ENCODE measurements at places on chromosomes 2 and 18.

GRCh38 chr2:223594831-223595230 is 7.3 kb downstream of the SCG2 start:
- no peak for DNase-seq

DNA sequence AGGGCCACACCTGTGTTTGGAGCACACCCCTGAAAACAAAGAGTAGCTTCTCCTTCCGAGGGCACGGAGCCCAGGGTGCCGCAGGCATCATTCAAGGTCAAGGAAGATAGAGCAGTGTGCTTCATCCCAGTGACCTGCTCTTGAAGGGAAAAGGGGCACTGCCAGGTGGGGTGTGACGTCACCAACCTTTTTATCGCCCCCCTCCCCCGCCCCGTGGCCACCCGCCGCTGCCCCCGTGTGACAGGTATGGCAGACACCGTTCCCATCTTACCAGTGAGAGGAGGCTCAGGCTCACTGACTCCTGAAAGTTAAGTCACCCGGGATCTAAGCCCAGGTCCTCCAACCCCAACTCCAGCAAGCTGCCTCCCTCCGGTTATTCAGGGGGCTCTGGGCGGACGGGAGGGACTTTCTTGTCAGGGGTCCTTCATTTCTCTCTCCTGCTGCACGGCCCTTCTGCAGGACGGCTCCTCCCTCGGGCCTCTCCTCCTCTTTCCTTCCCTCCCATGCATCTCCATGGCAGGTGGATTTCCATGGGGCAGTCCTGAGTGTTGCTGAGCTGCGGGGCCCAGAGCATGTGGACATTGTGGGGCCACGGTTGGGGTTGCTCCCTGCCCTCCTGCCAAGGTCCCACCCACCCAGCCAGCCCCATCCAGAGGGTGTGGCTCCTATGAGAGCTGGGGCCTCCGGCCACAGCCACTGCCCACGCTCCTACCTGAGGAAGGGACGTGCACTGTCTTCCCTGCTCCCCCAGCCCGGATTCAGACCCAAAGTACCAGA is 114.1 kb upstream of the HDAC4 start:
- no peak for DNase-seq

DNA sequence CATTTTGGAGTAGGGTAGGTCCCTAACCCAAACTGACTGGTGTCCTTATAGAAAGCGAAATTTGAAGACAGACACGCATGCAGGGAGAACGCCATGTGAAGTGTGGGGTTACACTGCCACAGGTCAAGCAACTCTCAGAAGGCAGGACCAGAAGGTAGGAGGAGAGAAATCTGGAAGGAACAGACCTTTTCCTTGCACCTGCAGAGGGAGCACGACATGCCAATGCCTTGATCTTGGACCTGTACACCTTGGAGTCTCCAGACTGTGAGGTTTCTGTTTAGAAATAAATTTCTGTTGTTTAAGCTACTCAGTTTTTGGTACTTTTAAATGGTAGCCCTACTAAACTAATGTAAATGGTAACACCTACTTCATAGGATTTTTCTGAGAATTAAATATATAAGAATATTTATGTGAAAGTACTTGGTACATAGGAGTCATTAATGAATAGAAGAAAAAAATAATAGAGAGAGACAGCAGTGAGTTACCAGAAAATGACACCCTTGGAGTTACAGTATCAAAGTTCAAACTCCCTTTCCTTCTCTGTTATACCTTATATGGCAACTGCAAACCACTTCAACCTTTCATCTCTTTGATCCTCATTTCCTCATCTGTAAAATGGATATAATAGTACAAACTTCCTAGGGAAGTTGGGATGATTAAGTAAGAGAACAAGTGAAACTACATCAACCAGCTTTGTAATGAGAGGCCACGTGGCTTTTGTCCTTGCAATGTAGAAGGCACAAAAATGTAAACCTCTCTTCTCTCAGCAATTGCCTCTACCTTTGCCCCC is 184.9 kb upstream of the PARD3B start:
- no peak for DNase-seq

DNA sequence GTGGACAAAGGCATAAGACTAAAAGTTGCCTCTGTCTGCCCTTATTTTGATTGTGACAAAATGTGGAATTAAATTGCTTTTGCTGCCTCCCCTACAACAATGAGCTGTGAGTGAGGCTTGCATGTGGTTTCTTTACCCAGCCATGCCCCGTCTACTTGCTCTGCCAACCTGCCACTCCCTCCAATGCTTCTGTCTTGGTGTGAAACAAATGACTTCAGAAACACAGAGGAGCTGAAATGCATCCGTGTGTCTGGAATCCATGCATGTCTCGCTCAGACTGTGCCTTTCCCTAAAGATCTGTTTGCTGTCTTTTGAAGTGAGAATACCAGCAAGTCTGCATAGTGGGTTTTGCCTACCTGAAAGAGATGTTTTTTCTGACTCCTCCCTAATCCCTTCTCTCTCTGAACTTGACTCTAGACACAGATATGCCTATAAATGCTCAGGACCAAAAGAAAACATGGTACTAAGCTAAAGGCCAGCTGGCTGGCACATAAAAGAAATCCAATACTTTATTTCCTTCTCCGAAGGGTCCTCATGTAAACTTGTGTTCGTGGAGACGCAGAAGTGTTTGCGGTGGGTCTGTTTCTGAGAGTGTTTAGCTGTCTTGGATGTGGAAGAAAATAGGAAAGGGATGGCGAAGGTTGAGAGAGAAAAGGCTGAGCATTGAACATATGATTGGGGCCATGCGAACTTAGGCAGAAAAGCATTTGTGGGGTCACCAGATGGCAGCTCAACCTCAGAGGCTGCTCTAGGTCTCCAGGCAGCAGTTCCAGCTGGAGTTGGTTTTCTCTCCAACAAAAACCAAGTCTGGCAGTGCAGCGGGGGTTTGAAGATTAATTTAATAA is 120.5 kb downstream of the CCBE1 start:
- DNase-seq, result no peak

DNA sequence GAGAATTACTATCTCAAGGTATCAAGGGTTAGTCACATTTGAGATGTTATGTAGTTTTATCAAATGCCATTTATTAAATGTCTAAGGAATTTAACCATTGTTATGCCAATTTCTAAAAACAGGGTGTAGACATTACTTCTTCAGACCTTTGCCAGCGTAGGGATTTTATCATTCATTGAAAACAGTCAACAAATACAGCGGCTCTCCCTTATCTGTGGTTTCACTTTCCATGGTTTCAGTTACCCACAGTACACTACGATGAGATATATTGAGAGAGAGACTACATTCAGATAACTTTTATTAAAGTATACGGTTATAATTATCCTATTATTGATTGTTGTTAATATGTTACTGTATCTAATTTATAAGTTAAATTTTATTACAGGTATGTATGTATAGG is 234.7 kb downstream of the TMX3 start:
- no peak for DNase-seq

GRCh38 chr2:69620870-69621269 is 22.7 kb downstream of the AAK1 start:
- no peak for DNase-seq

- DNase-seq, result no peak
Observed at GRCh38 chr2:11667194-11667593, 2.8 kb downstream of the NTSR2 start.

- no peak for DNase-seq
Observed at GRCh38 chr2:15640261-15640711, 48.6 kb downstream of the DDX1 start.

DNA sequence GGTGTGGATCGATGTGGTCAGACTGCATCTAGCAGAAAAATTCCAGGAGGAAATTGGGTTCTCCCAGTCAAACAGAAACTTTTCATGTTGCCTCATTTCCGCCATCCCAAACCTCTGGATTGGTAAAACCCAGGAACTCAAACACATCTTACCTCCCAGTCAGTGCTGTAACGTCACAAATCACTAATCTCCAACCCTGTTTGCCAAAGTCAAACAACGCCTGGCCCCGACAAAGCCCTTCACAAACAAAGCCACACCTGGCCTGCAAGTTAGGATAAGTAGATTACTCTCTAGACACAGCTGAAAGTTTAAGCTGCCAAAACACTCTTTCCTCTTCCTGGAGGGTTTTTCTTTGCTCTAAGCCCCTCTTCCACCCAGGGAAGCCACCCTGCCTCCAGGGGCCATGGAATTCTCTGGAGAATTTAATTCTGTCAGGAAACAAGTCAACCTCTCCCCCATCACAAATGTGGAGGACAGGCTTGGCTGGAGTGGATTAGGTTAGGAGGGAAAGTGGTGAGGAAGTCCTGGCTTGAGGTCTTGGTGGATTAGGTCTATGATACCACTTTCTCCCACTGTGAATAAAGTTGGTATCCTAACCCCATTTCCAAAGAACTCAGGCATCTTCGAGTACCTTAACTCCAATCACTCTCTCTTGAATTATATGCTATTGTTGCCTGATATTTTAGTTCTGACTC is 86.7 kb downstream of the LYPD6B start:
- DNase-seq, result no peak

- no peak for DNase-seq
Observed at GRCh38 chr2:75787532-75788132, 76.9 kb upstream of the GCFC2 start.

GRCh38 chr18:69947361-69948133 is at the start of gene CD226:
CD226 (minus strand) TSS chr18:69947873; CDS start chr18:69947406, 467 bp downstream.
- DNase-seq, result peak; percentile 31

DNA sequence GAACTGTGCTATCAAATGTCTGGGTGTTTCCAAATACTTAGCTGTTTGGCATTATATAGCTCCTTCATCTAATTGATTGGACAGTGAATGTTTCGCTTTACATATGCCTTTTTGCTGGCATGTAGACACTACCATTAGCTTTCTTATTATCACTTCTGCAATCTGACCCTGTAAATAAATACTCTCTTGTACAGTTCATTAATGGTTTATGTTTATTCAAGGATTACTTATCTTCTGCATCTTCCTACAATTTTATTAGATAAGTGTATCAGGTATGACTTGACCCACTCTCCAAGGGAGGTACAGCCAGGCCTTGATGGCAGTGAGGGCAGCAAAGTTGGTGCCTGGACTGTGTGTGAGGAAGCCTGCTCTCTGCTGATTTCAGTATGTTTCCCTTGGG is 614.1 kb upstream of the SETBP1 start:
- DNase-seq, result no peak

DNA sequence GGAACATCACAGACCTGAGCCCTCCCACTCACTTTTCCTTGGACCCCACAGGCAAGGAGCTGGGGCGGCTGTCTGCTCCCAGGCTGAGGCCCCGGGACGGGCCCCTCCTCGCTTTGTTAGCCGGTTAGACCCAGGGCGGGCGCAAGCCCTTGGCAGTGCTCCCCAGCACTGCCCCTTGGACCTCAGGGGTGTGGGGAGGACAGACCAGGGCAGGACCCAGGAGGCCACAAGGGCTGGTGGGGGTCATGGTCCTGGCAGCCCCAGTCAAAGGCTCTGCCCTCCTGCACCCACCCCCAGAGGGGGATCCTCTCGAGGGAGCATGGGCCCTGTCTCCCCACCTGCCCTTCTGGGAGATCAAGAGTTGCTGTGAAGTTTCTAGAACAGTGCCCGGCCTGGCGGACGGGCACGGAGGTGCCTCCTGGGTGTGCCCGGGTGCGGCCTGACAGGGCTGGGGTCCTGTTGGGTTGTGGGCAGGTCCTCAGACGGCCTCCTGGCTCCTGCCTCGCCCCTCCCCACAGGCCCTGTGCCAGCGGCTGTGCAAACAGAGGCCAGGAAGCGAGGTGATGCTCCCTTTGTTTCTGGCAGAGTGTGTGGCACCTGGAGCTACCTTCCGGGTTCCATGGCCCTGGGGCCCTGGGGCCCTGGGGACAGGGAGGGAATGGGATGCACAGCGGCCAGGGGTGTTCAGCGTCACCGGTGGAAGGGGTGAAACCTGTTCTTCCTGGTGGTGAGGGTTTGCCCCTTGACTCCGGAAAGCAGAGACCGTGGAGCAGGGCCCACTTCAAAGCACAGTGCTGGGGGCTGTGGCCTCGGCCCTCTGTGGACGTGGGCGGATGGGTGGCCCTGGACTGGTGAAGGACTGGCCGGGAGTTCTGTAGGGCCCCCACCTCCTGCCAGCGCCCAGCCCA is 2.9 kb upstream of the GAL3ST2 start:
- DNase-seq, result no peak

- no peak for DNase-seq
Observed at GRCh38 chr2:234771176-234771575, 180.6 kb upstream of the SH3BP4 start.

DNA sequence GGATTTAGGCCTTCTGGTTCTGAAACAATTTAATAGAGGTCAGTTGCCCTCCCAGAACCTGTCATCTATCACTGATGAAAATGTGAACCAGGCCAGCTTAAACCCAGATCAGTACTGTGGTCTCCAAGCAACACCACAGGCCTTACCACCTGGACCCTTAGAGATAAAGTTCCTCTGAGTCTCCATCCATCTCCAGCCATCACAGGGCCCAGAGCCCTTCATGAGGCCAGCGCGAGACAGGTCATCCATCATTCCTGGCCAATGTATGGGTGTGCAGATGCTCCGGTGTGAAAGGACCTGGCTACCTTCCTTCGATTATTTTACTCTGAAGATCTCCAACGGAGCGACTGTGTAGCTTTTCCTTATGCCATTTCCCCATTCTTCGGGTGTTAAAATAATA is 322.7 kb upstream of the SOX11 start:
- no peak for DNase-seq

GRCh38 chr2:66679442-66679841 is 244.5 kb downstream of the MEIS1 start:
- DNase-seq, result no peak

- no peak for DNase-seq
Observed at GRCh38 chr18:58013241-58014211, 30.5 kb upstream of the NEDD4L start.

GRCh38 chr2:15702452-15702851 is 110.8 kb downstream of the DDX1 start:
- DNase-seq, result no peak

GRCh38 chr2:224062481-224063297 is 23.6 kb upstream of the SERPINE2 start:
- no peak for DNase-seq

DNA sequence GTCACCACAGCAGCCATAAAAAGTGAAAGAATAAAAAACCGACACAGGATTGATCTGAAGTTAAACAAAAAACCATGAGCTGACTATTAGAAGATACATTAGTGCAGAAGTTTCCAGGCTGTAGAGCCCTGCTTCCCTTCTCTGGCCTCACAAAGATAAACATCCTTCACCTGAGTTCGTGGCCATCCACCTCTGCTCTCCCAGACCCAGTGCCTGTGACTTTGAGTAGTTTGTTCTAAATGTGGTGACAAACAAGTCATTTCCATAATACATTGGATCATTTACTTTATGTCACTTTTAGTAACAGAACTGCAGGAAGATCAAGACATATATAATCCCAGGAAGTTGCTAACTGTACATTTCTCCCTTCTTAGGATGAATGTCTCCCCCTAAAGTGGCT is 241.9 kb upstream of the MAP2 start:
- no peak for DNase-seq

DNA sequence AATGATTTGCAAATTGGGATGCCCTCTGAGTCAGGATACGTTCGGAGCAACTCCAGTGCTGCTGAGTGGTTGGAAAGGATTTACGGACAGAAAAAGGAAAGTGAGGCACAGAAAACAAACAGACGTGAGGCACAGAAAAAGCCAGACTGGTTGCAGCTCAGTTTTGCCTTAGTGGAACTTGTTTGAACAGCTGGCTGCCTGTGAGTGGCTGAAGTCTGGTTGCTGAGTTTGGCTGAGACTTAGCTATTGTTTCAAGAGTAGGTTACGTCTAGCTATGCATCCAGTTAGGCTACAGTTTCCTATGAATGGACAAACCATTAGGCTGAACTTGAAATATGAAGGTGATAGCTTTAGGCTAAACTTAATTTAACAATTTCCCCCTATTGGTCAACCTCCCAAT is 256.6 kb downstream of the VAPA start:
- no peak for DNase-seq

Data from stimulated activated CD4-positive, alpha-beta T cell treated with anti-CD3 and anti-CD28 coated beads, Interleukin-4, amount 100 ng/mL, for 1 hour (primary cell).